ENCODE measurements at places on chromosomes 4 and X.

DNA sequence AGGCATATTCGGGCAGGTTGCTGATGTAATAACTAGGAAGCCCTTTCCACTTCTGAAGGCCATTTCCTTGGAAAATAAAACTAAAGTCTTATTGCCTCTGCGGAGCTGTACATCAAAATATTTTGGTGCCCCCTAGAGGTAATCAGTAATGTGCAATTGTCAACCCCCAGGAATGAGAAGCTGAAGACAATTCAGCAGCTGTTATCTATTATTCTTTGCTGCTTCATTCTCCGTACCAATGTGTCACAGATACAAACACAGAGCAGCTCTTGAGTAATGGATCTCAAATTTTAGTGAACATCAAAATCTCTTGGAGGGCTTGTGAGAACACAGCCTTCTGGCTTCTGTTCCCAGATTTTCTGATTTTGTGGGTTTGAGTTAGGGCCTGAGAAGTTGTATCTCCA, 3.5 kb upstream of the SLIT2 start:
- peak; percentile 30 for DNase-seq

DNA sequence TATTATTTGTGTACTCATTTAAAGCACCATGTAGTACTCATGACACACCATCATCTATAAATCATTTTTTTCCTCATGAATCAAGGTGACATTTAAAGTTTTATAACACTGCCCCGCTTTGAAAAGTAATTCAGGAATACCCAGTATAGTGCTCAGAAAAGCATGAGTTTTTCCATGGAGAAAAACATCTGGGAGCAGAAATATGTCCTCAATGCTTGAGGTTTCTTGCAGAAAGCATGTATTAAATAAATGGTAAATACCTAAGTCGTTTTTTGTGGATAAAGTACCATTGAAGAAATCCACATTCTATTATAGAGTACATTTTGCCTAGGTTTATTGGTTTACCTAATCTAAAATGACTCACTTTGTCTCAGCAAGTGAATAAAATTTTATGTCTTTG, 66.2 kb downstream of the UBA6 start:
- DNase-seq = no peak

DNA sequence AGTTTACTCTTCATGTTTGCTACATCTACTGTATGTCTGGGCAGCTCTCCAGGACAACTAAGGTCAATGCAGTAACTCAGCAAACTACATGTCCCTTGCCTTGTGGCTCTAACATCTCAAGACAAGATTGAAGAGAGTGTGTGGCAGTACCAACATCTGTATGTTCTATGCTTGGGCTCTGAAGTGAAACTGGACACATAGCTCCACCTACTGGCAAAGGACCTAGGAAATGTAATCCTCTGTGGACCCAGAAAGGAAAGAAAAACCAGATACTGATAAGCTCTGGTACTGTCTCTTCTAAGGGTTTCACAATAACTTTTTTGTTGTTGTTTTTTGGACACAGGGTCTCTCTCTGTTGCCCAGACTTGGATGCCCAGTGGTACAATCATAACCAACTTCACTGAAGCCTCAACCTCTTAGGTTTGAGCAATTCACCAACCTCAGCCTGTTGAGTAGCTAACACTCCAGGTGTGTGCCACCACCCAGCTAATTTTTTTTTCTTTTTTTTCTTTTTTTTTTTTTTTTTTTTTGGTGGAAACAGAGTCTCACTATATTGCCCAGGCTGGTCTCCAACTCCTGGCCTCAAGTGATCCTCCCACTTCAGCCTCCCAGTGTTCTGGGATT, 64.1 kb downstream of the QDPR start:
- DNase-seq = peak; percentile 63

GRCh38 chr4:128517096-128517738, 229.6 kb upstream of the PGRMC2 start:
- no peak for DNase-seq

- no peak for DNase-seq
Measured at GRCh38 chr4:124514588-124514987, 197.9 kb downstream of the ANKRD50 start.

- no peak for DNase-seq
Measured at GRCh38 chr4:153542834-153543233, 76.7 kb downstream of the TMEM131L start.

DNA sequence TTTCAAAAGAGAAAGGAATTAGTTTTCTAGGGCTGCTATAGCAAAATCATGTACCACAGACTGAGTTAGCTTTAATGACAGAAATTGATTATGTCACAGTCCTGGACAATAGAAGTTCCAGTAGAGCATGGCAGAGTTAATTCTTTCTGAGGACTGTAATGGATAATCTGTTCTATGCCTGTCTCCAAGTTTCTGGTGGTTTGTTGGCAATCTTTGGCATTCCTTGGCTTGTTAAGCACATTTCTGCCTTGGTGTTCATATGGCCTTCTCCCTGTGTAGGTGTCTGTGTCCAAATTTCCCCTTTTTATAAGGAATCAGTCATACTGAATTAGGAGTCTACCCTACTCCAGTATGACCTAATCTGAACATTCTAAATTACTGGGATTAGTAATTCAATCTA, 336.1 kb upstream of the PABPC4L start:
- DNase-seq = no peak

DNA sequence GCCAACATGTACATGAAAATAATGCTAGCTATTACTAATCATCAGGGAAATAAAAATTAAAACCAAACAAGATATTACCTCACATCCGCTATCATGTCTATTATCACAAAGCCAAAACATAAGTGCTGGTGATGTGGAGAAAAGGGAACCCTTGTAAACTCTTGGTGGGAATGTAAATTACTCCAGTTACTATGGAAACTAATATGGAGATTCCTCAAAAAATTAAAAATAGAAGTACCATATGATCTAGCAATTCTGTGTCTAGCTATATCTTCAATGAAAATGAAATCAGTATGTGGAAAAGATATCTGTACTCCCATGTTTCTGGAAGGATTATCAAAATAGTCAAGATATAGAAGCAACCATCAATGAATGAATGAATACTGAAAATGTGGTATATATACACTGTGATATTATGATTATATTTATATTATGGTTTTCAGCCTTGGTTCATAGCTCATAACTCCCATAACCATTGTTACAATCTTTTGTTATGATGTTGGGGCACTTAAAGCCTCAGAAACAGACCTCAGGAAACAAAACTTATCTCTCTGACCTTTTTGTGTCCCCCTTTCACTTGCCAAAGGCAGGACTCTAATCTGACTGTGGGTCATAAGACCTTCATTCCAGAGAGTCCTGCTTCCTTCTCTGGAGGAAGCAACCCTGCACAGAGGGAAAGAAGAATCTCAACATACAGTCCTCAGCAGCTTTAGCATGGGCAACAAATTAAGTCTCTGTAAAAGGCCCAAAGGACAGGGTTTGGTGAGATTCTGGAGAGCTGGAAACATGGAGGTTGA, 933.2 kb downstream of the ADGRL3 start:
- no peak for DNase-seq

GRCh38 chr4:72553540-72554337, 15.3 kb downstream of the ADAMTS3 start:
- DNase-seq = no peak

DNA sequence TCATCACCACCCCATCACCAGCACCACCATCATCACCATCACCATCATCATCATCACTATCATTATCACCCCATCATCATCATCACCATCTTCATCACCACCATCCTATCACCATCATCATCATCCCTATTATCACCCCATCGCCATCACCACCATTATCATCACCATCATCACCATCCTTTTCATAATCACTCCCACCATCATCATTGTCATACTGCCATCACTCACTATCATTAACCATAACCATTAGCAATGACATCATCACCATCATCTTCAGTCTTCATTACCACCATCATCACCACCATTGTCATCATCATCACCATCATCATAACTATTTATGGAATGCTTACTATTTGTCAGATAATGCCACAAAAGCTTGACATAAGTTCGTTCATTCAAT, 35.7 kb downstream of the CRMP1 start:
- no peak for DNase-seq

Measured in HEK293T (cell line).